ENCODE measurements at places on chromosomes 7 and 10.

- no peak for DNase-seq
Observed at GRCh38 chr7:2190531-2190930, 42.2 kb downstream of the MAD1L1 start.

- DNase-seq: no peak
Observed at GRCh38 chr10:35940141-35941041, 298.3 kb upstream of the FZD8 start.

DNA sequence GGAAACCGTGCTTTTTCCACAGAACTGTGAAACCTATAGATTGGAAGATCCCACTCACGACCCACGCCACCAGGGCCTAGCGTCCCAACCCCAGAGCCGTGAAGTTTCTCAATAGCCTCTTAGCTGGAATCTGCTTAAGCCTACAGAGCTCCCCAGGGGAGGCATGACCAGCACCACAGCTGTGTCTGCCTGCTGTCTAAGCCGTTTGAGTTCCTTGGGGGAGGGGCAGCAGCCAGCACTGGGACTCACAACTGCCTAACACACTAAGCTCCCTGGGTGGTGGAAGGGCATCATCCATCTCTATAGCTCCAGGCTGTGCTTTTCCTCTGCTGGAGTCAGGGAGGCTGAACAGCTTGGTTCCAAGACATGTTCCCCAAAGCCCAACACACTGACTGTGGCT lies 26.0 kb upstream of the TMEM140 start:
- DNase-seq: no peak

DNA sequence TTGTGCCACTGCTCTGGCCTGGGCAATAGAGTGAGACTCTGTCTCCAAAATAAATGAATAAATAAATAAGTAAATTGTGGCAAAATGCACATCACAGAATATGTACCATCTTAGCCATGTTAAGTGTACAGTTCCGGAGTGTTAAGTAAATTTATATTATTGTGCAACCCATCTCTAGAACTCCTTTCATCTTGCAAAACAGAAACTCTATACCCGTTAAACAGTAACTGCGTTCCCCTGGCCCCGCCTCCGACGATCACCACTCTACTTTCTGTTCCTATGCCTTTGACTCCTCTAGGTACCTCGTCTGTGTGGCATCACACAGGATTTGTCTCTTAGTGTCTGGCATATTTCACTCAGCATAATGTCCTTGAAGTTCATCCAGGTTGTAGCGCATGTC lies 356.4 kb upstream of the FOXK1 start:
- DNase-seq: no peak

DNA sequence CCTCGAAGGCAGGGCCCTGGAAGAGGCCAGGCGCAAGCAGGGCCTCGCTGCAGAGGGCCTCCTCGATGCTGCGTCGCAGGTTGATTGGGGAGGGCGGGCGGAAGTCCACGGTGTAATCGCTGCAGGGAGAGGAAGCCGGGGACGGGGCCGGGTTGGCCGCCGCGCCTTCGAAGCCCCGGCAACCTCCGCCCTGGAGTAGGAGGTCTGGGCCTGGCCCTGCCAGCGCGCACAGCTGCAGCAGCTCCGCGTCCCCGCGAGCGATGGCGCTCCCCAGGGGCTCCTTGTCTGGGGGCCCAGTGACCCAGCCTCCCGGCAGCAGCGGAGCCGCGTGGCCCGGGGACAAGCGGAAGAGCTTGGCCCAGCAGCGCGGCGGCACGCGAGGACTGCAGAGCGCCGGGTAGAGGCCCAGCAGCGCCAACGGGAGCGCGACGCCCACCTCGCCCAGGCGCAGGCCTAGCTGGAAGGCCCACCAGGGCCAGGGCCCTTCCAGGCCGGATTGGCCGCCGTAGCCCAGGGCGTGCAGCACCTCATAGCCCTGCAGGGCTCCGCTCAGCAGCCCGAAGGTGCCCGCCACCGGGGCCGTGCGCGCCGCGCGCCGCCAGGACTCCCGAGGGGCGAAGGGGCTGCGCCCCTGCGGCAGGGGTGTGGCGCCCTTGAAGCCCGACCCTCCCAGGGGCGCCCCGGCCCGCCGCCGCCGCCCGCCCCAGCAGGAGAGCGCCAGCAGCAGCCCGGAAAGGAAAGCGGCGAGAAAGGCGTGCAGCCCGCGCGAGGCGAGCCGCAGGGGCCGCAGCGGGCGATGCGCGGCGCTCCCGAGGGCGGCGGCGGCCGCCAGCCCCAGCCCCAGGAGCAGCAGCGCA lies 7.8 kb upstream of the RBM28 start:
- DNase-seq: no peak

DNA sequence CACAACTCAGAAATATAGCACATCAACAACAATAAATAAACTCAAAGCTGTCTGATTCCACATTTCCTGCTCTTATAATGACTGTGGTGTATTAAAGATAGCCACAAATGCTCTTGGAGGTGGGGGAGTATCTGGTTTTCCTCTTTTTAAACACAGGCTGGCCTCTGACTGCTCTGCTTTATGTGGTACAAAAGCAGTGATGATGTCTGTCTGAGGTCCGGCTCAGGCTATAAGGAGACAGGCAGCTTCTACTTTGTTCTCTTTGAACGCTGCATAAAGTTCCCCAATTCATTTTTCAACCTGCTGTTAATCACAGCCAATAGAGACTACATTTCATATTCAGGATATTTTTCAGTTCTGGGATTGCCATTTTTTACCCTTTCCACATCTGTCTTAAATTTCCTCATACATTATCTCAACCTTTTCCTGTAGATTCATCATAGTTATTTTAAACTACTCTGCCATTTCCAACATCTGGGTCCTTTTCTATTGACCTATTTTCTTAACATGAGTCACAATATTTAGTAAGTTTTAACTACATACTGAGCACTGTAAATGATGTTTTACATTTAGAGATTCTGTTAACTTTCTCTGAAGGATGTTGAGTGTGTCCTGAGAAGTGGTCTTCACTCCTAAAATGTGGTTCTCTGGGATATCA lies 64.9 kb downstream of the CRPPA start:
- DNase-seq: no peak

GRCh38 chr10:88530093-88530492 lies 53.0 kb downstream of the RNLS start:
- no peak for DNase-seq

DNA sequence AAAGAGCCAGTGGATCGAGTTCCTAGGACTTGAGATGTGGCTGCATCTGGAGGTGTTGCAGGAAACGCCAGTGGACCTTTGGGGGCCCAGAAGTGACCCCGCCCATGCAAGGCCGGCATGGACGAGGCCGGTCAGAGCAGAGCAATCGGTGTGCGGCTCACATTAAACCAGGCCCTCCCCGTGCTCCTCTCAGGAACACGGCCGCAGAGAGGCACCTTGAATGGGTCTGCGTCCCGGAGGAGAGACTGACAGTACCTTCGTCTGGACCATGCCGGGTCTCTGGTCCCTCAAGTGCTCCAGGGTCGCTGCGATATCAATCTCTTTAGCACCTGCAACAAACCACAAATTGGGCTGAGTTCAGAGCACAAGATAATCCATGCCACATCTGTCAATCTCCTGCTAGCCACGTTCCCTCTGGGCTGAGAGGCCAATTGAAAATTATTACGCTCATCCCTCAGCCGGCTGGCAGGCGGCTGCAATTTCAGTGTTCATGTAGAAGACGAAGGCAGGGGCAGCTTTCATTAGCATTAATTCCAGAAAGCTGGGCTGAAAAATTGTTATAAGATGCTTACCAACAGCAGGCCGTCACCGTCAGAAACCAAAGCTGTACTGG lies 212.0 kb downstream of the DNAJB6 start:
- no peak for DNase-seq

DNA sequence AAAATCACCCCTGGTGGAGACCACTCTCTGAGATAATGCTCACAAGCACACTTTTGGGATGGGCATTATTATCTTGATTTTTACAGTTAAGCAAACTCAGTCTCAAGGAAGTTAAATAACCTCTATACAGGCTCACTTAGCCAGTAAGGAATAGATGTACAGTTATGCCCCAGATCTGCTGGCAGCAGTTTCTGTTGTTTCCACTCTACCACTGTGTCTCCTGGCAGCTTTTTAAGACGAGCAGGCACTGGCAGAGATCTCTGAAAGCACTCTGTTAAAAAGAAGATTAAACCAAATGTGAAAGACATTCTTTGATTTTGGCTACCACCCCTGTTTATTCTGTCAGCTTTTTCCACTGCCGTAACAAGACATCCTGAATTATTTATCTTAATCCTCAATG lies 73.2 kb downstream of the SRI start:
- DNase-seq: no peak

- no peak for DNase-seq
Observed at GRCh38 chr10:31133792-31134310, 102.2 kb upstream of the ZNF438 start.

Data from cortex of kidney (tissue), 1 donor.